ENCODE measurements at places on chromosomes 12 and 14.

DNA sequence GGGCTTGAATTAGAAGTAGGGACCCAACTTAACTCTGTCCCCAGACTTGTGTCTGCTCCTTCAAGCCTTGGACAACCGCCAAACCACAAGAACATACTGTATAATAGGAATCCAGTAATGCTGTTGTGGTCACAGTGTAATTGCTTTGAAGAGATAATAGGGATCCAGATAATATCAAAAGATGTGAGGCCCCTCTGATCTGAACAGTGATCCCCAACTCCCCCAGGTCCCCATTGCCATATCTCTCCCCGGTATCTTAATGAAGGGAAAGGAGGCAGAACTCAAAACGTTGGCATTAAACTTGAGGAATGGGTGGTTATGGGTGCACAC lies 8.5 kb upstream of the PLEKHH1 start:
- DNase-seq: no peak

GRCh38 chr12:11881835-11882234 lies 188.9 kb upstream of the BCL2L14 start:
- no peak for DNase-seq

GRCh38 chr14:97185186-97185585 lies 388.0 kb downstream of the VRK1 start:
- DNase-seq: peak; percentile 42

DNA sequence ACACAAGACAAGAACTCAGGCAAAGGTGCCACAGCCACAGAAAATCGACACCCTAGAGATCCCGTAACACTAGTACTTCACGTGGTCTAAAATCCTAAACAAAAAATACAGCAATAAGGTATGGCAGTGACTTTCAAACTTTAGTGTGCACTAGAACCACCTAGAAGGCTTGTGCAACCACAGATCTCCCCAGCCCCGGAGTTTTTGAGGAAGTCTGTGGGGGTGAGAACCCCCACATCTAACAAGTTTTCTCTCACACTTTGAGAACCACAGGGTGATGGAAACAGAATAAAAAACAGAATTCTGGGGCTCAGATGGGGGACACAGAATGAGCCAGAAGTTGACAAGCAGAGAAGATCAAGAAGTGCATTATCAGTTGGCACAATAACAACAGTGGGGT lies 254.0 kb downstream of the ANO6 start:
- peak; percentile 13 for DNase-seq

GRCh38 chr12:109513051-109513450 lies 35.6 kb downstream of the UBE3B start:
- no peak for DNase-seq

- DNase-seq: no peak
Observed at GRCh38 chr12:91833780-91834359, 311.8 kb downstream of the BTG1 start.

Data from CD4-positive, alpha-beta T cell treated with Interleukin-21 for 1 hour (primary cell).